ENCODE measurements at places on chromosomes 7 and 10.

- no peak for DNase-seq
These were observed 409.0 kb downstream of the KCNMA1 start for GRCh38 chr10:77228559-77228958.

DNA sequence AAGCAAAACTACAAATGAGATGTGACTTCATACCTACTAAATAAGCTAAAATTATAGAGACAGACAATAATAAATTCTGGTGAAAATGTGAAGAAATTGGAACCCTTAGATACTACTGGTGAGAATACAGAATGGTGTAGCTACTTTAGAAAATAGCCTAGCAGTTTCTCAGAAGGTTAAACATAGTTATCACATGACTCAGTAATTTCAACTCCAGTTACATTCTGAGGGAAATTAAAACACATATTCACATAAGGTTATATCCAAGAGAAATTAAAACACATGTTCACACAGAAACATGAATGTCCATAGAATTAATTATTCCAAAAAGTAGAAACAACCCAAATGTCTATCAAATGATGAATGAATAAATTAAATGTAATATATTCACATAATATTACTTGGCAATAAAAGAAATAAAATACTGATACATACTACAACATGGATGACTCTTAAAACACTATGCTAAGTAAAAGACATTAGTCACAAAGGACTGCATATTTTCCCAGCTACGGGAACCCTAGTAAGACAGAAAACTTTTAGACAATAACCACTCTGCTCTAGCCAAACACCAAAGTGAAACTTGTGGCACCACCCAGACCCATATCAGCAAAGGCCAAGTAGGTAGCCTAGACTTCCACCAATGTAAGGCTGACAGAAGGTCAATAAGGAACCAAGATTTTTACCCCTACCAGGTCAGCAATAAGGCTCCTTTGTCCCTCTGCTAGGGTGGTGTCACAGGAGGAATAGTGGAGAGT, 25.1 kb downstream of the SLC25A40 start:
- DNase-seq, result no peak

DNA sequence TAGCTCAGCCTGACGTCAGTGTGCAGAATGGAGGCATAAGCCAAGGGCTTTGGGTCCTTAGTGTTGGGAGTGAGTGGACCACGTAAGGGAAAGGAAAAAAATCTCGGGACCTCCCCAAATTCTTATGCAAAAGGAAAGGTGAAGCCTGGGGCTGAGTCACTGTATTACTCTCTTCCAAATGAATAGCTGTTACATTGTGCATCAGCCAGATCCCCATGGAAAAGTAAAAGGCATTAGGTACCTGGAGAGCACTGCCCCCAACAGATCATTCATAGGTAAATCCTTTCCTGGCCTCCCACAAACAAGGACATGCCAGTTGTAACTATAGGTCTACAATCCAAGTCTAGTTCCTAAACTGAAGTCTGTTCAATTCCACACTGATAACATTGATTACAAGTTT, 170.5 kb downstream of the C1GALT1 start:
- no peak for DNase-seq

GRCh38 chr10:69697006-69697405, 67.0 kb downstream of the FAM241B start:
- no peak for DNase-seq

GRCh38 chr7:118657391-118658005, 433.0 kb downstream of the ANKRD7 start:
- DNase-seq, result no peak

DNA sequence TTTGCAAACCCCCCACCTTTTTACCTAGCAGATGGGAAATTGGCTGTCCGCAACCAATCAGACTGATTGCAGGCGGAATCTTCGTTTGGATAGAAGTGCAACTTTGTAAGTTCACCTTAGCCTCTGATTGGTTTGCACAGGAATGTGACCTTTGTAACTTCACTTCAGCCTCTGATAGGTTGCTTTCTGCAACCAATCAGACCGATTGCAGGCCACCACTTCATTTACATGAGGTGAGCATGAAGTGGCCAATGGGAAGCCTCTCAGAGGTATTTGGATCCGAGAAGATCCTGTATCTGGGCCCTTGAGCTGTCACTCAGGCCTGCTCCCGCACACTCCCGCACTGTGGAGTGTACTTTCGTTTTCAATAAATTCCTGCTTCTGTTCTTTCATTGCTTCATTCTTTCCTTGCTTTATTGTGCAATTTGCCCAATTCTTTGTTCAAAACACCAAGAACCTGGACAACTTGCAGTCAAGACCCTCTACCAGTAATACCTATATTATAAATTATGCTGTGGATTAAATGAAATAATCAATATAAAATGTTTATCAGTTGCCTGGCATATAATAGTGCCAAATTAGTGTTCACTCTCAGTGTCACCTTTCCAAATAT, 491.4 kb downstream of the PLXNA4 start:
- no peak for DNase-seq

- no peak for DNase-seq
These were observed 59.2 kb downstream of the WIPF3 start for GRCh38 chr7:29865526-29865925.

DNA sequence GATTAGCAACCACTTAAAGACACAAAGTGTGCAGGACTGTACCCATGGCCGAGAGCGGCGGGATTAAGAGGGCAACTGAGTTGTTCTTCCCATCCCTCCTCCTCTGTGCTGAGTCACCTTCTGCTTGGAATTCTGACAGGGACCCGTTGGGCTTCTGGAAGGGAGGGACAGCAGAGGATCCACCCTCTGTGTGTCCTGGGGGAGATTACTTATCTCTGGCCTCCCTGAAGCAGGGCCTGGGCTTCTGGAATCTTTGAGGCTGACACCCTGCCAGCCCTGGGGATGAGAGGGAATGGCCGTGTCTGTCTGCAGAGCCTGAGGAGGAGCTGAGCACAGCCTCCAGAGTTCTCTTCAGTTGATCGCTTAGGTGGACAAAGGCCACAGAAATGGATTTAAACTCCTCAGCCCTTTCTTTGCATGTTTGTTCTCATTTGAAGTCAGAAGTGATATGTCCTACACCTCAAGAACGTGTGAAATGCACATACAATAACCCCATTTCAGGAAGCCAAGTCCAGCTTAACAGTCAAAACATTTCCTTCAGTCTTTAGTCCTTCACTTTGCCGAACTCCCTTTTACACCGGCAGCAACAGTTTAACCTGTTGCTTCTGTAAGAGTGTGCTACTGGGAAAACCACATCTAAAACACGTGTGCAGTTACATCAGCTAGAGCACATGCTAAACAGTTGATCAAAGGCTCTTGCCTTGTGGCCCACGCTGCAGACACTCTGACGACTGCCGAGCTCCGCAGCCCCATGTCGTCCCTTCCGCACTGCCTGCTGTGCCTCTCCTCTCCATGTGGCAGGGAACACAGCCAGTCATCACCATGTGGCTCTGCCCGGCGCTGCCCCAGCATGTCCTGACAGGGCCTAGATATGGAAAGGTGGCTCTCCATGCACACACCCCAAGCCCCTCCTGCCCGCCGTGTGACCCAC, 55.7 kb downstream of the IKZF1 start:
- no peak for DNase-seq

- no peak for DNase-seq
These were observed 78.0 kb downstream of the ARL5B start for GRCh38 chr10:18737236-18737635.

- no peak for DNase-seq
These were observed 793.9 kb downstream of the SORCS3 start for GRCh38 chr10:105434970-105435369.

- DNase-seq, result no peak
These were observed 319.8 kb upstream of the PHYHIPL start for GRCh38 chr10:58856508-58857240.

GRCh38 chr7:155291045-155291530, 6.6 kb upstream of the INSIG1 start:
- DNase-seq, result peak; percentile 35

DNA sequence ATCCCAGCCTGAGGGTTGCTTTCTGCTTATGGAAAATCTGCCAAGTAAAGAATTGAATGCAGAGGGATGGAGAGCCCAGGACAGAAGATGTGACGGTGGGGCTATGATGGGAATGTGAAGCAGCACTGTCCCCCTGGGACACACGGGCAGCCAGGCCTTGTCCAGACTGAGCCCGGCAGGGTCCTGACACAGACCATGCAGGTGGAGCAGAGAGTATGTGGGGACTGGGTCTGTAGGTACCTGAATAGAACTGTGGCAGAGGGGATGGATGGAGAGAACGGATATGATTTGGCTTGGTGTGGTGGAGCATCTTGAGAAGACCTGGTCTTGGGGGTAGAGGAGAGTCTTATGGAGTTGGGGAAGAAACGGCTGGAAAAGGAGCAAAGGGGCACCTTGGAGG, 732 bp upstream of the LRRC18 start:
- DNase-seq, result no peak

DNA sequence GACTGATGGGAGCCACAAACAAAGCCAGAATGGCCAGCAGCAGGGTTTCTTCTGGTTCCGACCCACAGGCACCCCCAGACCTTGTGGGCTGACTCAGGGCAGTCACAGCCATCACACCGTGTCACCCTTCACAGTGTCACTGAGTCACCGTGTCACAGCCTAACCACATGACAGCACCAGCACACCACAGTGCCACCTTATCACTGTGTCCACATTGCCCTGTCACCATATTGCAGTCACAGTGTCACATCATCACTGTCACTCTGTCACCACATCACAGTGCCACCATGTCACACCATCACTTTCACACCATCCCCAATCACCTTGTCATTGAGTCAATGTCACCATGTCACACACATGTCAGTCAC, 77.0 kb downstream of the OAT start:
- no peak for DNase-seq

DNA sequence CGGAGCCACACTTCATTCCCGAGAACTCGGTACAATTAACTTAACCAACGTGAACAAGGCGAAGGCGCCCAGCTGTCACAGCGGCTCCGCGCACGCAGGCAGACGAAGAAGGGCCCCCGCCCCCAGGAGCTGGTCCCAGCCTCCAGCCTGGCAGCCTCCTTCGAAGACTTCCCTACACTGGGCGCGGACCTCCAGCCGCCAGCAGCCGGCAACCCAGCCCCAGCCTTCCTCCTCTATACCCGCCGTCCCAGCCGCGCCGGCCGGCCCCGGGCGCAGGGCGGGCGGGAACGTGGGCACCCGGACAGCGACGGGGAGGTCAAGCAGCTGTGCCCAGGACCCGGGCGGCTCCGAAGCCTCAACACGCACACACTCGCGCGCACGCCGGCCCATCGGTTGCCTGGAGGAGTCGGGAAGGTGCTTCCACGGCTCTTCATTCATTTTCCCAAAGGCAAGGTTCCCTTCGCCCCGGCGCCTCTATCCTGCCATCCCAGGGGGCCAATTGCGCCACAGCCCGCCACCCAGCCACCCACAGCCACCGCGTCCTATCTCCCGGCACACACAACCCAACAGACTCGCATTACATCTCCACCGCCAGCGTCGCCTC, 1.6 kb downstream of the CHST15 start:
- no peak for DNase-seq

GRCh38 chr10:89416465-89416864, 2.1 kb downstream of the IFIT5 start:
- DNase-seq, result no peak

DNA sequence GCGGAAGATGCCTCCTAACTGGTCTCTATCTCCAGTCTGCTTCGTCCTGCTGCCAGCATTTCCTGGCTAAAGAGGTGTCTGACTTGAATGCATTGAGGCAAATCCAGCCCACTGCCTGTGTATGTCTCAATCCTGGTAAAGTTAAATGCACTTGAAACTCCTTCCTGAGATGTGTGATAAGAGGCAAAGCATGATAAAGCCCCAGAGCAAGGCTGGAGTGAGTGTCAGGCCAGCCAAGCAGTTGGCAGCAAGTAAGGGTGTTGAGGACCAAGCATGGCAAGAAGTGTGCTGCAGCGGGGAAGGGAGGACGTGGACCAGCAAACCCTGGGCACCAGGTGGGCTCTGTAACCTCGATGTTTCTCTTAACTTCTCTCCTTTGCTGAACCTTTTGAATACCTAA, 29.1 kb downstream of the LRRC18 start:
- DNase-seq, result no peak

DNA sequence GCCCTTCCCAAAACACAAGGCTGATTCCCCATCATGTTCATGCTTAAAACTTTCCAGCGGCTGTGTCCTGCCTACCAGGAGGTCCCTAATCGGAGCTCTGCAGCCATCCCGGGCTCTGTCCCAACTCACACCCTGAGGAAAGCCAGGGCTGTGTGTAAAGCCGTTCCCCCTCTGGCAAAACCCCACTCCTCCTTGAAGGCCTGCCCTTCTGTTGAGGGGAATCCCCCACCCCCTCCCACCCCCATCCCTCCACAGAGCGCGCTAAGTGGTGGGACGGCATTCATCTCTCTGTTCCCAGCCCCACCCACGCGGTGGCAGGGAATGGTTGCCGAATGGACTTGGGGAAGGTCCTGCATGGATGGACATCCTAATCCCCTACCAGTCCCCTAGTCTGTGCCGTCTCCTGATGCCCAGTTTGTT, 667 bp upstream of the TMEM120A start:
- DNase-seq, result no peak

All from HuH-7.5 (cell line).